Effector memory CD8-positive, alpha-beta T cell (primary cell): ENCODE measurements at places on chromosomes 5 and 9.

DNA sequence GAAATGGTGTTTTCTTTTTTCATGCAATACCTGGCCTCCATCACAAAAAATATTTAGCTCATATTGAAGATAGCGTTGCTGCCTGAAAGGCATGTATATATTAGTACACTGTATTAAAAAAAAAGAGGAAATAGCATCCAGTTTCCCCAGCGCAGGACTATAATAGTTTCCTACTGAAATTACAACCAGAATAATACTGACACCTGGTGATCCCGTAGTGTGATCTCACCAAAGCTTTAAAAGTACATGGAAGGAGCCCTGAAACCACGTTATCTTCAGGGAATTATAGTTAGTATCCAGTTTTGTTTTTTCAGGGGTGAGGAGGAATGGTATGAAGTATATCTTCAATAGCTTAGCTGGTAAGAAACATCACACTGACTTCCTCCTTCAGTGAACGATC lies 264.9 kb downstream of the CD180 start:
- no peak for DNase-seq

DNA sequence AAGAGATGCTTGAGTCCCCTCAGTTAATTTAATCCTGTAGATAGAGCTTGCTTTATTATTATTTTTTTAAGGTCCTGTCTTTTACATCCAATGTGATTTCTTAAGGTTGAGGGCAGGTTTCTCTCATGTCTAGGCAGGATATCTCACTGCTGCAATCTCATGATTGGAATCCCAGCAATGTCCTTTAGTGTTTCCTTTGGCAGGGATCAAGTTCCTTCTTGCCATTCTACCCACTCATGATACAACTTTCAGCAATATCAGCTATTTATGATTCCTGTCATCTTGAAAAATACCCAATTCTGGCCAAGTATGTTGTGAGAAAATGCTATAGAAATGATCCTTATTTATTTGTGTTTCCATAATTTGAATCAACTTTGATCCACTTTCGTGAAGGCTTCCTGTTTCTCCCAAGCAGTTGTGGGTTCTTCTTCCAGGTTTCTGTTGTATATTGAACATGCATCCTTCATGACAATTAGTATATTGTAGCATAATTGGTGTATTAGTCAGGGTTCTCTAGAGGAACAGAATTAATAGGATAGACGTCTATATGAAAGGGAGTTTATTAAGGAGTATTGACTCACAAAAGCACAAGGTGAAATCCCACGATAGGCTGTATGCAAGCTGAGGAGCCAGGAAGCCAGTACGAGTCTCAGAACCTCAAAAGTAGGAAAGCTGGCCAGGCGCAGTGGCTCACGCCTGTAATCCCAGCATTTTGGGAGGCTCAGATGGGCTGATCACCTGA lies 18.4 kb upstream of the VPS13A start:
- no peak for DNase-seq

- DNase-seq: no peak
Observed at GRCh38 chr5:76821136-76821535, 2.3 kb downstream of the F2RL1 start.

DNA sequence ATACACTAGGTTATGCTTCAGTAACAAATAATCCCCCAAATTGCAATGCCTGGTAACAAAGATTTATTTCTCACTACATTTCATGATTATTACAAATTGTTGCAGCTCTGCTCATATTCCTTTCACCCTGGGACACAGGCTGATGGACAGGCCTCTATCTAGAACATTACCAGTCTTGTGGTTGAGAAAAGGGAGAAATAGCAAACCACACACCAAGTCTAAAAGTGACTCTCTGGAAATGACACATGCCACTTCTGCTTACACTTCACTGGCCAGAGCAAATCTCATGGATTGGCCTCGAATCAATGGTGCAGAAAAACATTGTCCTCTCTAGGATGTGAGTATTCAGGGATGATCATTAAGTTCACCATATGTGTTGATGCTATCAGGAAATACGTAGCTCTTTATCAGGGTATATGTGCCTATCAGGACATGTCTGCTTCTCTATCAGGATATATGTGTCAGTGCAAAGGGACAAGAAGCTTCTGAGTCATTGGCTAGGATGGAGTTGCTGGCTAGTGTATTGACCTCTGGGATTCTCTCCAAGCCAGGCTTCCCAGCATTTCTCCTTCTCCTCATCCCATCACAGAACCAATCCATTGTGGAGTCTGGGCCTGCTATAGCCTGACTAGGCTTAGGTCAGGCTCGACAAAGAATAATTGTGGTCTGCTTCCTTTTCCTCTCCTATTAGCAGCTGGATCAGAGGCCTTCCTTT lies 91.1 kb upstream of the CEP78 start:
- DNase-seq: no peak

GRCh38 chr9:18941060-18941740 lies 91.8 kb downstream of the SAXO1 start:
- DNase-seq: no peak

DNA sequence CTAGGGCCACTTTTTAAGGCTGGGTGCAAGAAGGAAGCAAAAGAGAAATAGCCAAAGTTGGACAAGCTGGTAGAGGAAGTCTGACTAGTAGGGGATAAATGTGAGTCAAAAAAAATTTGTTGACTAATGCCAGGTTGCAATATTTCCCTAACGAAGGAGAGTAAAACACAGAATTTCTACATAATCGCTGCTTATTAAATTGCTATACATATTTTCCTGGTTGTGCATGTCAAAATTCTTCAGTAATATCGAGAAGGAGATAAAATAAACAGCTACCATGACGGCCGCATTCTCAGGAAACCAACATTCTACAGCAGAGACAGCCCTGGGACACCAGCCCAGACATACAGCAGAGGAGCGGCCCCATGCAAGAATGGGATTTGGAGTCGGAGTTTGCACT lies 148.3 kb downstream of the ESM1 start:
- DNase-seq: no peak
